ENCODE measurements at places on chromosomes 5 and 9.

GRCh38 chr5:55241746-55242145 is 8.3 kb upstream of the CCNO start:
- DNase-seq = no peak

- no peak for DNase-seq
These were observed 381.6 kb downstream of the EFNA5 start for GRCh38 chr5:107289030-107289714.

DNA sequence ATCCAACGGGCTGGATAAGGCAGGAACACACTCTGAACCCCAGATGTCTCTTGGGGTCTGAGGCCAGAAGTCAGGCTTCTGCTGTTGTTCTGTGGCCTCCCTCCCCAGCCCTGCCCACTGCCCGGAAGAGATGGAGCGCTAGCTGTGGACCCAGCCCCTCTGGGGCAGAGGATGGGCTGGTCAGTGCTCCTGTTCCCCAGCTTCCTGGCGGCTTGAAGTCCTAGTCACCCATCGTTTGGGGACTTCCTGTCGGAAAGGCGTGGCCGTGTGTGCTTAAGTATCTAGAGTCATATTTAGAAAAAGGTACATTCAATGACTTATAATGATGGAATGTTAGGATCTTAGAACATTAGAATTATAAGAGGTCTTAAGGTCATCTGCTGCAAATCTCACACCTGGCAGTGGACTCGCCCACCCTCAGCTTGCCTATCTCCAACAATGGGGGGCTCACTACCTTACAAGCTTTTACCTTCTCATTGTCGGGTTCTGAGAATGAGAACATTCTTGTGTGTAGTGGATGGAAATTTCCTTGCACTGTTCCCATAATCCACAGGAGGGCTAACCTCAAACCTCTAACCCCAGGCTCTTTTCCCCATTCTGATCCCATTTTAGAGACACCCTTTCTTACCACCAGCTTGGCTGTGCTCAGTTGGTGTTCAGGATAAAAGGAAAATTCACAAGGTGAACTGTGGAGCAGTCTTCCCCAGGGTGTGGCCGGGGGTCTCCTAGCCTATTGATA is 13.4 kb upstream of the AIF1L start:
- DNase-seq = no peak

DNA sequence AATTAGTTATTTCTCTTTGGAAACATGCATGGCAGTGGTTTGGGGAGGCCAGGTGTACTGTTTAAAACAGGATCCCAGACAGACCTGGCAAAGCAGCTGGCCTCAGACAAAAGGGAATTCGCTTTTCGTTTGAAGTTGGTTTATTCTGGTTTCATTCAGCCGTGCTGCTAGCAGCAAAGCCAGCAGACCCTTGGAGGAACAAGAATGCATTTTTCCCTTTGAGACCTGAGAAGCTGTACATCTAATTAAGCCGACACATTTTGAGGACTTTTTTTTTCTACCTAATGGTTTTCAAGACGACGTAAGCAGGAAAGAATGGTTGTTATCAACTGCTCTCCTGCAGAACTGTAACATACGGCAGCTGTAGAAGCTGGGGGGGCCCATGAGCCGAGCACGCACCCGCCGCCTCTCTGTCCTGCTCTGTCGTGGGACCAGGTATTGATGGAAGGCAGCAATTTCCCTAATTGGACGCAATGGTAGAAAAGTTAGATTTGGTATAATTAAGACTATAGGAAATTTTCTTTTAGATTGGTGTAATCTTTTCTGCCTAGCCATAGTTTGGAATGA is 13.6 kb downstream of the PLEKHG4B start:
- DNase-seq = no peak

GRCh38 chr9:1273859-1274258 is 223.7 kb downstream of the DMRT2 start:
- no peak for DNase-seq

DNA sequence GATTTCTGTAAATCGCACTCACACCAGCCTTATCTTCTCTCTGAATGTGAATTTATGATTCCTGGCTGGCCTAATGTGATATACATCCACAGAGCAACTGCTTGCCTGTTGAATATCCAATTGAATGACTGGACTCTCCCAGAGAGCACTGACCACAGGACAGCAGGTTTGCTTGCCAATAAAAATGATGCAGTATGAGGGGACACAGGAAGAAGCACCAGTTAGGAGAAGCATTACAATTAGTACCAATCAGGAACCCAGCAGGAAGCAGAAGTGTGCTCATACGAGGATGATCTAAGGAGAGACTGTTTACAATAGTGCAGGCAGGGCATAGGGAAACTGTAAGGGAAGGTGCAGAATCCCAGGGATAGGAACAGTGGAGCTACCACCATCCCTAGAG is 127.2 kb upstream of the ZNF366 start:
- DNase-seq = no peak

DNA sequence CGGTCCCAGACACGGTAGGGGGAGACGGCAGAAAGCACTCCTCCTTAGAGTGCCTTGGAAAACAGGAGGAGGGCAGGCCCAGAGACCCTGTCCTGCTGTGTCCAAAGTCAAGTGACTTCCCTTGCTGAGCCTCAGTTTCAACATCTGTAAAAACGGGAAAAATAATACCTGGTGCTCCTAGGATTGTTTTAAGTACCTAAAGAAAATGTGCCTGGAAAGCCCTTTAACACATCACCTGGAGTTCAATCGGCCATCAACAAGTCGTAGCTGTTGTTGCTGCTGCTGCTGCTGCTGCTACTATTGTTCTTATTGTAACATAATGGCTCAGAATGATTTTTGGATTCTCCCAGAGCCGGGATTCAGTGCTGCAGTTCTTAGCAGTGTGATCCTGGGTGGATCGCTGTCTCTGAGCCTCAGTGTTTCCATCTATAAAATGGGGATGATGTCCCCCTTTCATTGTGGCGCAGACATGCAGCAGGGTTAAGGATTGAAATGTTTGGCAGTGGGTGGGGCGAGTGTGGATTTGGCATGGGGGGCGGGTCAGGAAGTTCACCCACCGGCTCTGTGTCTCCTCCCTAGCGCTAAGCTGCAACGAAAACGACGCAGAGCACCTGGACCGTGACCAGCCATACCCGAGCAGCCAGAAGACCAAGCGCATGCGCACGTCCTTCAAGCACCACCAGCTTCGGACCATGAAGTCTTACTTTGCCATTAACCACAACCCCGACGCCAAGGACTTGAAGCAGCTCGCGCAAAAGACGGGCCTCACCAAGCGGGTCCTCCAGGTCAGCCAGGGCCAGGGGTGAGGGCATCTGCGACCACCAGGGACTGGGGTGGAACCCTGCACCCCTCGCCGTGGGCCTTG is 9.2 kb downstream of the LHX2 start:
- no peak for DNase-seq
